Stimulated activated CD4-positive, alpha-beta T cell treated with anti-CD3 and anti-CD28 coated beads, Interleukin-15, amount 100 ng/mL, for 1 hour (primary cell): ENCODE measurements at places on chromosomes 6 and 20.

DNA sequence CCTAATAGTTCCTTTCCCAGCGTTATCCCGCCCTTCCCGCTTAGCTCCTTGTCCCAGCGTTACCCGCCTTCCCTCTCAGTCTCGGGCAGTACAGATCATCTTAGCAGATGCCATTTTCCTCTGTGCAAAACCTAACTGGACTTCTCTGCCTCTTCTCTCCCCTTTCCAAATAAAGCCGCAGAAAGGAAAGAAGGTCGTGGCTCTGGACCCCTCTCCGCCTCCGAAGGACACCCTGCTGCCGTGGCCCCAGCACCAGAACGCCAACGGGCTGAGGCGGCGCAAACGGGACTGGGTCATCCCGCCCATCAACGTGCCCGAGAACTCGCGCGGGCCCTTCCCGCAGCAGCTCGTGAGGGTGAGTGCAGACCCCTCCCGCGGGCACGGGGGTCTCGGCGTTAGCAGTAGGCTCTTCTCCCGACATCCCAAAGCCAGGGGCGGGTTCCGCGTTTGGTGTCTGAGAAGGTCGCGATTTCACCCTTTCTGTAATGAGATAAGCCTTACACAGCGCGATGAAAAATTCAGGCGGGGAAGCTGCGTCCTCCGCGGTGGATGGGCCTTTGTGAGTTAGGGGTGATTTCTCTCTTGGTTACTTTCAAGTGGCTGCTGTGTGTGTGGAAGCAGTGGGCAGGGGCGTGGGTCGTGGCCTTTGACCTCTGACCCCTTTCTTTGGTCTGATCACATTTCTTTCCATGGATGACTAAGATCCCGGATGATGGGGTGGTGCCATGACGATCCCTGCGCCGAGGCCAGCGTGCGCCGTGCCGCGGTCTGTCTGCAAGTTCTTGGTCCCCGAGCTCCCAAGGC is 292.7 kb downstream of the TAF4 start:
- no peak for DNase-seq

DNA sequence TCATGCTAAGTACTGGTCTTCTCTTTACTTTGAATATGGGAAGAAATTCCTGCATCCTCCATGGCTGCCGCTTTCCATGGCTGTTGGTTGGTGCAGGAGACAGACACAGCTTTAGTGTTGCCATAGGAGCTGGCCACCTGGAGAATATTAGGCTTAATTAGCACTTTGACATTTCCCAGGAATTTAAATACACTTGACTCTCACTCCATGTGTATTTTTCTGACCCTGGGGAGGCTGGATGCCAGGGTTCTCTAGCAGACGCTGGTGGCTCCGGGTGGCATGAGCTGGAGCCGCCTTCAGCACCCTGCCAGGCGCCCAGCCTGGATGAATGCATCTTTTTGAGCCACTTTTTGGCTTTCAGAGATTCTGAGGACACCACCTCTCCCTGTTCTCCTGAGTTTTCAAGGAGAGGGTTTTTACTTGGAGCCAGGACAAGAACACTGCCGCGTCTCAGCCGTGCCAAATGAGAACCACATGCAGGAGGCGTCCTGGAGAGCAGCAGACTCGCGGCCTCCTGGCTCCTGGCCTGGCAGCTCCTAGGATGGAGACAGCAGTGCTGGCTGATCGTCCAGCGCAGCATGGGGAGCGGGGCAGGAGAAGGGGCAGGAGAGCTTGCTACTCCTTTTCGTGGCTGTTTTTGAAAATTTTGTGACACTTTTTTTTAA is 258.8 kb downstream of the SMOC2 start:
- DNase-seq, result no peak

DNA sequence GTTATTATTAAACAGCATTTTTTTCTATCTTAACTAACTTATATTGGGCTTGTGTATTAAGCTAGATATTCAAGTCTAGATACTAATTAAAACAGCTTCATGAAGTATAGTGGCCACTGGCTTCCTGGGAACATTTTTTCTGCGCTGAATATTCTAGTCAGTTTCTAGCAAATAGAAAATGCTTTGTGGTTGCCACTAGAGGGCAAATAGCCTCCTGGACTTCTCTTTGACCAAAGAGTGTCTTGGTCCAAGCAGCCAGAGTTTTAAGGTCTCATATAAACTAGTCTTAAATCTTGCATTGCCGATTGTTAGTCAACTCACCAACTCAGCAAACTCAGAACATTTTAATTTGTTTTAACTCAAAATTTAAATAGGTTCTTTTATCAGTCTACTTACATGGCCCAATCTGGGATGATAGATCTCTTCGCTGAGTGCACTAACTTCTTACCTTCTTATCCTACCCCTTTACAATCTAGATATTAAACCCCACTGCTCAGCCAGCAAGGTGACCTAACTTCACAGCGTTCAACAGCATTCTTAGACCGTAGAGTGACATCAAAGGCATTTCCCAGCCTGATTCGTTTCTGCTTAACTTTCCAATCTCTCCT is 24.6 kb upstream of the ID4 start:
- no peak for DNase-seq

DNA sequence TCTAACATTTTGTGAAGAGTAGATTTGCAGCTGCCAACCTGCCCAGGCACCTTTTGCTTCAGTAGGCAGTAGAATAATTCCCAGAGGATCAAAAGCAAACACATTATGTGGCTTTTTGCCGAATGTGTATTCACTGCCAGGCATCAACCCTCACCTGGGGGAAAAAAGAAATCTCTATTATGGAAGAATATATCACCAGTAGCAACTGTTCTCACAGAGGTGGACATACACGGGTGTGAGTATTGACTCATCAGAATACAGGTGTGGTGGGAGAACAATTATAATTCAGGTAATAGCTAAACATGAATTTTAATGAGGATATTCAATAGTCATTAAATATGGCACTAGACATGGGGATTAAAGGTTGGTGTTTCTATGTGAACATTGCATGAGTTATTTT is 910.7 kb downstream of the TFAP2A start:
- no peak for DNase-seq

GRCh38 chr6:107114926-107115694 is at the start of gene BEND3:
TSS of gene BEND3 (minus strand) at chr6:107115515. CDS start at chr6:107099285, 16,230 bp downstream.
- no peak for DNase-seq

DNA sequence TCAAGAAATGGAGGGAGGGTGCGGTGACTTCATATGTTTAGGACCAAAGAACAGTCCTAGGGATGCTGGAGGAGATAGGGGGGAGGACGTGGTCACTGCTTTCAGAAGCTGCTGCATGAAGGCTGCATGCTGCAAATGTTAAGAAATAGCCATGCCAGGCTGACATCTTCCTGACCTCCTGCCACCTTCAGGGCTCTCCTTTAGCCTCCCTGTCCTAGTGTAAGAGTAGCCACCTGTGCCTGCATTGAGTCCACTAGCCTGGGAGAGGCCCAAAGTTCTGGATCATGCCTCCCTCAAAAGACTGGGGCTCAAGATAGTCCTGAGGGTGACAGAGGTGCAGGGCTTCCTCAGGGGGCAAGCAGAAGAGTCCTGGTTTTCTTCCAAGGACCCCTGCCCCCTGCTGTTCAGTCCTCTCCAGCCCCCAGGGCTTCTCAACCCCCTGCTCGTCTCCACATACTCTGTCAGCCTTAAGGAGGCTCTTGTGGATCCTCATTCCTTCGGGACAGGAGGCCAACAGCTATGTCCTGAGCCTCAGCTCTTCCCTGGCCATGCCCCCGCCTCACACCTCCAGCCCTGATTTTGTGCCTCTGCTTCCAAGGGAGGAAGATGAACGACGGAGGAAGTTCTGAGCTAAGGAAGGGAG is 96.3 kb downstream of the MRPL14 start:
- no peak for DNase-seq

GRCh38 chr6:76435174-76435573 is 362.7 kb upstream of the IMPG1 start:
- DNase-seq, result no peak

GRCh38 chr6:56364431-56364826 is 117.0 kb upstream of the COL21A1 start:
- no peak for DNase-seq

- no peak for DNase-seq
These were observed 13.3 kb upstream of the PTPN1 start for GRCh38 chr20:50496773-50497385.

DNA sequence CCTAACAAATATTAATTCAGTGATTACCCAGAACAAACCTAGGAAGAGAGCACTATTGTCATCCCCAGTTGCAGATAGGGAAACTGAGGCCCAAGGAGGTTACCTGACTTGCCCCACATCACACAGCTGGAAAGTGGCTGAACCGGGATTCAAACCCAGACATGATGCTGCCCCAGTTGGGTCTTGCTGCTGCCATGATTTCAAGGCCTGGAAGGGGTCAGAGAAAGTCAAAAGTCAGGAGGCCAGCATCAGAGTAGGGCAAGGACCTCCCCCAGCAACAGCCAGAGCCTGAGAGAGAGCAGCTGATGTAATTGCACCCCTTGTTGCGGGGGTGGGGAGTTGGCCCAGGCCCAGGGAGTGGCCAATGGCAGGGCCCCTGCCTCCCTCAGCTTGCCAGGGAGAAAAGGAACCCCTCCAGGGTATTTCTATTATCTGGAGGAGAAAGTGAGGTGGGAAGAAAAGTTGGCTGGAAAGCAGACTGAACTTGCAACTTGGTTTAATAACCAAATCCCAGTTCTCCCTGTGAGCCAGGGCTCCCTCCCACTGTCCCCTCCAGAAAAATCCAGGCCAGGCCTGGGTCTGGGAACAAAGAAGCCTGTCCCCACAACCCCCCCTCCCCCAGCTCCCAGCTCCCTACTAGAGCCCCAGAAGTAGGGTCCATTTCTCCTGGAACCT is 83.6 kb downstream of the MRPL14 start:
- no peak for DNase-seq

DNA sequence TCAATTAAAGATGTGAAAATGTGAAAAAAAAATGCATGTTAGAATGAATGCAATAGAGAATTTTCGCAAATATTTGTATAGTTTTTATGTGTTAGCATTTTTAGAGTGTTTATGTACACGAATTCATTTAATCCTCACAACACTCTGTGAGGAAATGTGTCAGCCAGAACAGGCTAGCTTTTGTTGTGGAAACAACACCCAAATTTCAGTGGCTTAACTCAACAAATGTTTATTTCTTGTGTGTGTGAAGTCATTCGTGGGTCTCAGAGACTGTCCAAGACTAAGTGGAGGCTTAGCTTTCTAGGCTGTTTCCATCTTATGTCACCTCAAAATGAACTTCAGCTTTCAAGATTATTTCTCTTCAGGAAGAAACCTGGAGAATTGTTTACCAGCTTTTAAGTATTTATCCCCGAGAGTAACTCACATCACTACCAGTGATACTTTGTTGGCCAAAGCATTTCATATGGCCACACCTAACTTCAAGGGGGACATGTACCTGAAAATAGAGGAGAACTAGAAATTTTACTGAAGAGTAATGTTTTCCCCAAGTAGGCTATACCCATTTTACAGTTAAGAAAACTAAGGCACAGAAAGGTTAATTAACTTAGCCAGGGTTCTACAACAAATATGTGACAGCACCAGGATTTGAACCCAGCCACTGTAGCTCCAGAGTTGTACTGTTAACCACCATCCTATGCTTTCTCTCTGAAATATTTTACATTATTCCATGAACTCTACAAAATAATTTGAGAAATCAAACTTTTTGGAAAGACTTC is 306.1 kb downstream of the QKI start:
- DNase-seq, result no peak

DNA sequence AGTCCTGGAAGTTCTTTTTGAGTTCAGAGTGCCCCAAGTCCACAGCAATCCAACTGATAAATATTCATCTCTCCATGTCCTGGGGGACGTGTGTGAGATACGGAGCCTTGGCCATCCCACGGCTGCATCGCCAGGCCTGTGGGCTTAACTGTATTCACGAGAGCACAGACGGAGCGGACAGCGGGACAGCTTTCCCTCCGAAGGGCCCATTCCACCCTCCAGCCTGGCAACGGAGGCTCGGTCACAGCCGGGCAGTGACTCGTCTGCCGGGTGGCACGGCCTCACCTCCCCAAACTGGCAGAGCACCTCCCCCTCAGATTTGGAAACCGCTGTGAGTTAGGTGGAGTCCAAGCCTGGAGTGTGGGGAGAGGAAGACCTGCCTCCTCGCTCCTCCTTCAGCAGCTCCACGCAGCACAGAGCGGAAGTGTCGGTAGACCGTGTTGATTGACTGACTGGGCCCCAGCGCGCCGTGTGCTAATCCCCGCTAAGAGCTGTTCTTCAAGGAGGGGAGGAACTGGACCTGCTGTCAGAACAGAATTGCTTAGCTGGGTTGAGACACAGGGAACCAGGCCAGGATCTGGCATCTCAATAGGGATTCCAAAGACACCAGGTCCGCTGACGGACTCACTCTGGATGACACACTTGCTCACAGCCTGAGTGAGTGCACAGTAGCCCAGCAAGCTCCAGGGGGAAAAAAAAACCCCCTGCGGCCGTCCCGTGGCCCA is 10.9 kb downstream of the FOXF2 start:
- DNase-seq, result no peak

DNA sequence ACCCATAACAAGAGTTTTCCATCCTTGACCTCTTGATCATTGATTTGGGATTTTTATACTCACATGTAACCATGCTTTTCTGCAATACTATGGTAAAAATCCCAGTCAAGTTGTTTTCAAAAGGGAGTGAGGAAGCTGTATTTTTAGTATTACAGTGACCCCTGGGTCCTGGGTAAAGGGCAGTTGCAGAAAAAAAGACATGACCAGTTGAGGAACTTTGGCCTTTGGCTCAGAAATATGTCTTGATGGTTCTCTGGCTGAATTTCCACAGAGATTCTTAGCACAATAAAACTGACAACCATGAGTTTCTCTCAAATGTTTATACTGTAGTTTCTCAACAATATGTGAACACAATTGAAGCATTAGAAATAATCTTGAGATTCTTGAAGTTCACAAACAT is 28.6 kb upstream of the PRL start:
- DNase-seq, result no peak

- no peak for DNase-seq
These were observed 41.9 kb upstream of the CTNNBL1 start for GRCh38 chr20:37651932-37652331.

- DNase-seq, result no peak
These were observed 688.2 kb downstream of the TBC1D32 start for GRCh38 chr6:120646101-120646500.
